ENCODE measurements at places on chromosomes 2 and 18.

DNA sequence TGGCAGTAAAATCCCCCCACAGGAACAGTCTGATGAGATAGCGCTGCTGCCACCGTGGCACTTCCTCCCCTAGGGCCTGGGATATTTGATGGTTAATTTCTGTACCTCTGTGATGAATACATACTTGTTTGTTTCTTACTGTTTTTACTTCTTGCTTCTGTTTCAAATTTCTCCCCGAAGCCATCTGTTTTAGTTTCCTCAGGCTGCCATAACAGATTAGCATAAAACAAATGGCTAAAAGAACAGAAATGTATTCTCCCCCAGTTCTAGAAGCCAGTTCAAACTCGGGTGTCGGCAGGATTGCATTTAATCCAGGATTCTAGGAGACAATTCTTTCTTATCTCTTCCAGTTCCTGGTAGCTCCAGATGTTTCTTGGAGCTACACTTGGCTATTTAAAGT, 435.9 kb downstream of the DSEL start:
- no peak for DNase-seq

DNA sequence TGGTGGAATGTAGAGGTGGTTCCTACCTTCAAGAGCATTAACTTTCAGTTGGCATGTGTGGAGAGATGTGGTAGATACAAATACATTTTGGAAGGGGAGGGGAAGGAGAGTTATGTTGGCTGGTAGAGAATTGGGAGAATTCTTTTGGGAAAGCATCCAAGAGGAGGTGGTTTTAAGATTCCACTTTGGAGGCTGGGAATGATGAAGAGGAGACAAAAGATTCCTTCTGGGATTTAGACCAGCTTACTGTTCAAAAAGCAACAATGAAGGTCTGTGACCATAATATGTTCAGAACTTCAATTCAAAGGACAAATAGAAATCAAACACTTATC, 120.8 kb upstream of the FOSL2 start:
- DNase-seq, result no peak

GRCh38 chr2:71720596-71721361, 267.4 kb downstream of the DYSF start:
- no peak for DNase-seq

DNA sequence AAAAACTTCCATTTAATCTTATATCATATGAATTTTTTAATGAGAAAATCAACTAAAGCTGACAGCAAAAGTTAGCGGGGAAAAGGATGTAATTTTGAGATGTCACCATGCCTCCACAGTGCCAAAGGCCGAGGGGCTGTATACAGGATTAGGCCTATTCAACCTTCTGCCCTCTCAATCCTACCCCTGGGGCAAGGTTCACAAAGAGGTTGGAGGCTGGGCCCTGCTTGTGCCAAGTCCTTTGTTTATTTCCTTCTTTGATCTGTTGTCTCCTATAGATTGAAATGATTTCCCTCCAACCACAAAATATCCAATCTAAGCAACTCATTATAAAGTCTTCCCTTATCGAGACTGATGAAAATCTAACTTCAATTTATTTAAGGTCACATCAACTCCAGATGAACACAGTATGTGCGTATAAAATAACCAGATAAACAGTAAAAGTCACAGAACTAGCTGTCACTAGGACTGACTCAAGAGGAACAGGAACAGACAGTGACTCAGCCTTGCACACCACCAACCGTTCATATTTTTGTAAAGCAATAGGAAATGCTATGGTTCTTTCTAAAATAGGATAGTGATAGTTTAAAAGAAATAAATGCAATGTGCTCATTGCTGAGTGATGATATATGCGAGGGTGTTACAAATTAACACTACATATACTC, 95.8 kb downstream of the SLC25A12 start:
- DNase-seq, result no peak

DNA sequence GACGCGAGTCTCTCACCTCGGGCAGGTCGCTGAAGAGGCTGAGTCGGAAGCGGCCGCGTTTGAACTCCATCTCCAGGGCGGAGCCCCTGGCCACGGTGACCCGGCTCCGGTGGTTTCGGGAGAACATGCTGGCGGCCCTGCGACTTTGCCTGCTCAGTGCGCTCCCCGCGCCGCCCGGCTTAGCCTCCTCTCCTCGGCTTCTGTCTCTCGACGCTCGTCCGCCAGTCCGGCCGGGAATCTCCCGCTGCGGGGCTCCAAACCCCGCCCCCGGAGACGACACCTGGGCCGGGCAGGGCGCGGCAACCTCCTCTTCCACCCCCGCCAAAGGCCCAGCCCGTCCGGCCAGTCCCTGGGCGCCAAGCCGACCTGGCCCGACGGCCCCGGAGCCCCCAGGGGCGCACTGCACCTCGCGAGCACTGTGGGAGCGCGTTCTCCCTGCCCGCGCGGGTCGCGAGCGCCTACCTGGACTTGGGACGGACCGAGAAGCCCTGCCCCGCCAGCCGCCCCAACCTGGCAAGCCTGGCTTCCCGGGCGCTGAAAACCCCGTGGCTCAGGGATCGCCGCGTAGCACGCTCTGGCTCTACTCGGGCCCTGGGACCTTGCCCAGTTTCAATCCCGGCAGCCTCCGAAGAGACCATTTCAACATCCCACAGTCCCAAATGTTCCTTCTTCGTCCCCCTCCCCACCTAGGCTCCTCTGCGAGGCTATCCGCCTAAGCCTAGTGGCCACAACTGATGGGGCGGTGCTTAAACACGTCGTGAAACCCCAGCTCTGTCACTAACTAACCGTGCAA, at the start of gene RTKN:
Gene RTKN (minus strand): TSS at position 248 of the 793 bp plus-strand sequence. CDS start 121 bp downstream, at position 127.
- DNase-seq, result no peak
